ENCODE measurements at places on chromosomes 12 and 14. TPM values are rescaled to one million over a fixed set of nuclear protein-coding genes. Genes with fewer than 3 reads are reported as not detected.

Gene ASPG
- 1.1 TPM for total RNA-seq

Gene PZP
- total RNA-seq, result 0.61 TPM

Gene GPX2
- total RNA-seq, result not detected

Gene KRT77
- not detected for total RNA-seq

Gene SERPINA4
- not detected for total RNA-seq

Gene NPAS3
- 3.6 TPM for total RNA-seq

Gene DMAC2L
- total RNA-seq, result 19.5 TPM

Gene CLIP1
- 99.9 TPM for total RNA-seq

Gene ZNF140
- total RNA-seq, result 9.1 TPM

Gene SLC2A14
- total RNA-seq, result 5.4 TPM

Gene TTLL5
- 17.3 TPM for total RNA-seq

Gene NELL2
- 0.71 TPM for total RNA-seq

Gene ZBTB25
- 11.2 TPM for total RNA-seq

Gene ASIC1
- total RNA-seq, result 0.71 TPM

Gene RNASE3
- 0.80 TPM for total RNA-seq

Gene TAS2R46
- 1.8 TPM for total RNA-seq

Gene ARHGDIB
- 136 TPM for total RNA-seq

Gene PRB3
- total RNA-seq, result not detected

Gene ZC2HC1C
- total RNA-seq, result 3.1 TPM

Gene TSPAN11
- total RNA-seq, result 1.4 TPM

Gene RHOJ
- 14.5 TPM for total RNA-seq

Gene TMEM30B
- total RNA-seq, result 4.0 TPM

Gene NPFF
- total RNA-seq, result not detected

Gene GLT8D2
- 6.3 TPM for total RNA-seq

Gene AQP6
- total RNA-seq, result not detected

Gene TC2N
- total RNA-seq, result 19.0 TPM

Gene VRTN
- total RNA-seq, result not detected

Gene GON7
- 7.4 TPM for total RNA-seq

Gene DPPA3
- not detected for total RNA-seq

Gene MYBPC1
- not detected for total RNA-seq

Gene RASAL1
- not detected for total RNA-seq

All from mesenteric fat pad (tissue), 1 donor.